ENCODE measurements at places on chromosomes 4 and X.

GRCh38 chr4:26080870-26081628 is 167.0 kb downstream of the SMIM20 start:
- no peak for DNase-seq

GRCh38 chr4:66187175-66187720 is 517.0 kb upstream of the EPHA5 start:
- DNase-seq: no peak

DNA sequence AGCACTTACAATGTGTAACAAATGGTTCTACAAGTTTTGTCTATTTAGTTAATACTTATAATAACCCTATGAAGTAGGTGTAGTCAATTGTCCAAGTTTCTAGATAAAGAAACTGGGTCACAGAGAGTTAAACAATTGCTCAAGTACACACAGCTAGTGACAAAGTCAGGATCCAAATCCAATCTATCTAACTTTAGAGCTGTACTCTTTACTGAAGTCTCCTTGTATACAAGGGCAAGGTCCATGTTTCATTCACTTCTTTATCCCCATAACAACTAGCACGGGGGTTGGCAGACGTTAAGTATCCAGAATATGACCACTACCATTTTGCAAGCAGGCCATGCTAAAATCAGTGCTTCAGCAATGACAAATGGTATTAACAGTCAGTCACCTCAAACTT is 141.0 kb downstream of the CHM start:
- DNase-seq: no peak

DNA sequence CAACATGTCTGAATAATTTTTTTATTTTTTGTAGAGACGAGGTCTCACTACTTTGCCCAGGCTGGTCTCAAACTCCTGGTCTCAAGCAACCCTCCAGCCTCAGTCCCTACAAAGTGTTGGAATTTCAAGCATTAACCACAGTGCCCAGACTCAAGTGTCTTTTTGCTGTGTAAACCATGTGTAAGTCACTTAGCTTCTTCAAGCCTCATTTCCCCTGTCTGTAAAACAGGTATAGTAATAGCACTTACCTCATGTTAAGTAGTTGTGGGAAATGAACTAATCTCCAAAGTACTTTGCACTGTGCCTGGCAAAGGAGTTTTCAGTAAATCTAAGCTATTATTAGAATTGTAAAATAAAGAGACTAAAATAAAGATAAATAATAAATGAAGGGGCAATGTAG is 35.7 kb downstream of the STBD1 start:
- no peak for DNase-seq

DNA sequence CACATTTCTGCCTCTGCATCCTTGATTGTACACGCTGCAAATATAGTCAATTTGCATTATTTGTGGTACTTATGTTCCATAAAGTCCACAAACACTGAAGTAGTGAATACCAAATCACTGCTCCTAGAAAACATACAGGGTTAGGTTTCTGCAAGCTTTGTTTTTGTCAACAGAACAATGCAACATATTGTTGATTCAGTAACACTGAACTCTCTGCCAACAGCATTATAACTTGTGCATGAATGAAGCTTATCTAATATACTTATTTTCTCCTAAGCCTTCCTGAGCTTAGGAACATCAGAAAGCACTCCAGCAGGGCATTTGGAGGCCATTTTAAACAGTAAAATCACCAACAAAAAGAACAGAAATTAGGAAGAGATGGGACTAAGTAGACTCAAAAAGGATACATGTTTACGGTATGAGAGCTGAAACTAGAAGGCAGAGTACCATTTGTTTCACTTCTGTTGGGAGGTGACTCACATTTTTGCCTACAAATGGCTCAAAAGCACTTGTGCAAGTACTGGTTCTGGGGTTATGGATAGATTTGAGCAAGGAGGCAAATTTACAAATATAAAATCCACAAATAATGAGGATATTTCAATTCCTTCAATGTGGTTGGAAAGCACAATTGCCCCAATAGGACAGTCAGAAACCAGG is 14.1 kb downstream of the COX18 start:
- DNase-seq: no peak

GRCh38 chr4:125649452-125649851 is 334.7 kb downstream of the FAT4 start:
- no peak for DNase-seq

GRCh38 chr4:58050439-58050838 is 940.3 kb upstream of the IGFBP7 start:
- DNase-seq: no peak

- DNase-seq: no peak
These were observed 150.8 kb upstream of the BOD1L1 start for GRCh38 chr4:13778367-13778766.

- no peak for DNase-seq
These were observed 137.9 kb upstream of the S100G start for GRCh38 chrX:16511796-16512776.

- DNase-seq: no peak
These were observed 41.4 kb downstream of the ABHD18 start for GRCh38 chr4:128006592-128006991.

DNA sequence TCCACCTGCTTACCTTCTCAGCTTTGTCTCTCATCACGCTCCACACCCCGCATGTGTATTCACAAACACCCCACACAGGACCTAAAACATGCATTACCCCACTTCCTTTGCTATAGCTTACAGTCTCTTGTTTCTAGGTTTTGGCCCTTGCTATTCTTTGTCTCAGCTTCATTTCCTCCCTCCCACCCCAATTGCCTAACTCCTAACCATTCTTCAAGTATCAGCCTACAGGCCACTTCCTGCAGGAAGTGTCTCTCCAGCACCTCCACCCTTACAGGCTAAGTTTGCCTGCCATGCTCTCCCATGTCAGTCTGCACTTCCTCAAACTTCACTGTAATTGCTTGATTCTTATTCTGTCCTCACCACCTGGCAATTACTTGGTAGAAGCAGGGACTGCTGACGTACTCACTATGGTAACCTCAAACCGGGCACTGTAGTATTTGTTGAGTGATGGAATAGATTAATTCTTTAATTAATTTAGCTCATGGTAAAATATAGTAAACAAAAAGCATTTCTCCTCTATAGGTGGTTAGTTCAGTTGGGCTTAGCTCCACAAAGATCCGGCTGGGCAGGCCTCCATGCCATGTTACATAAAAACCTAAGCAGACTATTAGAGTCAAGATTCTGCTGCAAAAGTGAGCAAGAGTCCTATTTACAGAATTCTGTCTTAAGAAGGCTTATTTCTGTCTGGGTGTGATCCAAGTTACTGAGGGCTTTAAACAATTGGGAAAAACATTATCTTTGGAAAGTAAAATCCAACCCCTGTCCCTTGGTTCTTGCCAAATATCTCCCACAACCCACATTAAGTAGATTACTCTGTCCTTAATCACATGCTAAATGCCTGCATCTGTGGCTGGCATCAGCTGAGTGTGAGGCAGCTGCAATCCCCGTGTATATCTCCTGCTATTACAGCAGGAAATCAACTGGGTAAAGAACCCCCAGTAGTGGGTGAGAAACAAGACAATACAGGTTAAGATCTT is 124.7 kb upstream of the CPEB2 start:
- no peak for DNase-seq

DNA sequence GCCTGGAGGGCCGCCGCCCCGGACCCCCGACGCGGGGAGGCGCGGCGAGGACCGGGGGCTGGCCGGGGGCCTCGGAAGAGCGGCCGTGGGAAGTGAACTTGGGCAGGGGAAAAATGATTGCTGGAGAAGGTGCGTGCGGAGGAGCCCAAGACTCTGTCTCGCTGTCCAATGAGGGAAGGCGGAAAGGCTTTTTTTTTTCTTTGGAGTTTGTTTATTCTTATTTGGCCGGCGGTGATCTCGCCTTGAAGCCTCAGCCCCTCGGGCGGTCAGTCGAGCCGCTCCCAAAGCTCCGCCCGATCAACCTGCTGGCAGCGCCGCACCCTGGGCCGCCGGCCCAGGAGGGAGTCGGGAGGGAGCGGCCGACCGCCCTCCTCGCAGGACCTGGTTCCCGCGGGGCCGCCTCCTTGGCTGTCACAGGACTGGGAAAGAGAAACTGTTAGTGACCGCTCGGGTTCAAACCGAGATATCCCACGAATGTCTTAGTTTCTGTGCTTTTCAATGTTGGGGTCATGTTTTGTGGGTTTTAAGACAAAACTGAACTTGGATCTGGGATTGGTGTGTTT is 2.5 kb downstream of the CPEB2 start:
- DNase-seq: peak; percentile 4

DNA sequence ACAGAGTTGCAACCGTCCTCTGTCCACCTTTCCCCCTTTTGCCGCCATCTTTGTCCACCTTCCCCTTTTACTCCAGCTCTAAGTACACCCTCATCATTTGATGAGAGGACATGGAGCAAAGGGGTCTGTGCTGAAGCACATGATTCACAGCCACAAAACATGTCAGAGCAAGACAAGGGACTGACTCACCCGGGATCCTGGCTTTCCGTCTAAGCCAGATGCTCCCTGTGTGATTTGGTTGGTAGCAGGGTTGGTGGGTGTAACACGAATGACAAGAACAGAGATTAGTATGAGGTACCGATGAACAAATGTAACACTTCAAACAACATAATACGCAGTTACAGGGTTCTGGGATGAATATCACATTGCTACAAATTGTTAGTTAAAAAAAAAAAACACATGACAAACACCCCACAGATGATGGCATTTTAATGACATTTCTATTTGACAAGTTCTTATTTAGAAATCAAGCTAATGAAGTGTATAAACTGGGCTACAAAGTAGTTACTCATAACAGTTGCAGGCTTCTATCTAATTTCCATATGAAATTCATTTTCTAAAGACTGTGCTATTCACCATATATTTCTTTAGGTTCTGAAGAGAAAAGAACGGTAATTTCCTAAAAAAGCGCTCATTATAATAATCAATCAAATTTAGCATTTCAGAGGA is 71.4 kb upstream of the ETNPPL start:
- DNase-seq: no peak
